ENCODE measurements at places on chromosomes 5 and 9. TPM values are rescaled to one million over a fixed set of nuclear protein-coding genes. Genes with fewer than 3 reads are reported as not detected.

SLC22A4 gene
- total RNA-seq: 0.26 TPM

CYLC2 gene
- not detected for total RNA-seq

IFNB1 gene
- total RNA-seq: 0.26 TPM

DNA sequence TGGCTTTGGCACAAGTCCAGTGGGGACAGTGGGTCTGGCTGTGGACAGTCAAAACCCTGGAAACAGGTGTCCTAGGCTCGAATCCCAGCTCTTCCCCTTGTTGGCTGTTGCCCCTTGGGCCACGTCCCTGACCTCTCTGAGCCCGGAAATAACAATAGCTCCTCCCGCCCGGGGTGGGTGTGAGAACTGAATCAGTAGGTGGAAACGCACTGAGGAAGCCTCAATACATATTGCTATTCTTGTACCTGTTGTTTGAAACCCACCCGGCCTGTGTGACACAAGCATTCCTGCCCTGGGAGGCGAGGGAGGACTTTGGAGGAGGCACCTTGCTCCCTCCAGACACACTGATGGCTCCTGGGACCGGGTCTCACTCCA lies 134.1 kb downstream of the OLFM1 start:
- DNase-seq: no peak

All from bronchial epithelial cell (primary cell).